ENCODE measurements at places on chromosomes 4 and X. TPM values are rescaled to one million over a fixed set of nuclear protein-coding genes. Genes with fewer than 3 reads are reported as not detected.

SPANXB1 gene
- polyA plus RNA-seq = not detected

IL21 gene
- polyA plus RNA-seq = not detected

ANAPC4 gene
- polyA plus RNA-seq = 19.4 TPM

DCTD gene
- polyA plus RNA-seq = 101 TPM

IQSEC2 gene
- not detected for polyA plus RNA-seq

TMEM184C gene
- 24.1 TPM for polyA plus RNA-seq

GRPR gene
- polyA plus RNA-seq = 0.25 TPM

SLC25A4 gene
- 16.6 TPM for polyA plus RNA-seq

All from IgD-negative memory B cell (primary cell).